Lung microvascular endothelial cell (primary cell): ENCODE measurements at places on chromosomes 3 and 15.

- no peak for DNase-seq
Measured at GRCh38 chr3:150064971-150065370, 94.3 kb upstream of the PFN2 start.

DNA sequence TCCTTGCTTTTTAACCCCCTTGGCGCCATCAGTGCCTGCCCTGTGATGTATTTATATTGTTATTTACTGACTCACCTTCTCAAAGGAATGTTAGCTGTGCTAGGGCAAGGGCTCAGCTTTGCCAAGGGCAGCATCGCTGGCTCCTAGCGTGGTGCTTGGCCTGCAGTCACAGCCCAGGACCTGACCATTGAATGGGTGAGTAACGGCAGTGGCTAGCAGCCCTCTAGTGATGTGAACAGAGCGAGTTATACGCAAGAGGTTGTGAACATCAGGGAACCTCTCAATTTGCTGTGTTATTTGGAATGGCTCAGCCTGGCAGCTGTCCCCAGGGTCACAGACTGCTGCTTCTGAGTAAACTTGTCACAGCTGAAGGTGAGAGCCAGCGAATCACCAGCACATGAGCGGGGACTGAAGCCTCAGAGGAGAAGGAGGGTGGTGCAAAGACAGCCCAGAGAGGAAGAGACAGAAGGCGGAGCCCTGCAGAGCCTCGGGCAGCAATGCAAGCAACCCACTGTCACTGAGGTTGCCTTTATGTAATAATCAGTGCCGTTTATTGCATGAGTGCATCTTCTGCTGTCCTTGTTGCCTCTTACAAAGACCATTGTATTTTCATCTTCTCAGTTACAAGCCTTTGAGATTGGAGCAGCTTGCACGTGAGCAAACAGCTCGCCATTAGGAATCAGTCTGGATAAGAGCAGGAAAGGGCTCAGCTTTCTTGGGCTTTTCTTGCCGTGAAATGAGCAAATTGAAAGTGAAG lies 158.3 kb downstream of the SLCO3A1 start:
- no peak for DNase-seq

DNA sequence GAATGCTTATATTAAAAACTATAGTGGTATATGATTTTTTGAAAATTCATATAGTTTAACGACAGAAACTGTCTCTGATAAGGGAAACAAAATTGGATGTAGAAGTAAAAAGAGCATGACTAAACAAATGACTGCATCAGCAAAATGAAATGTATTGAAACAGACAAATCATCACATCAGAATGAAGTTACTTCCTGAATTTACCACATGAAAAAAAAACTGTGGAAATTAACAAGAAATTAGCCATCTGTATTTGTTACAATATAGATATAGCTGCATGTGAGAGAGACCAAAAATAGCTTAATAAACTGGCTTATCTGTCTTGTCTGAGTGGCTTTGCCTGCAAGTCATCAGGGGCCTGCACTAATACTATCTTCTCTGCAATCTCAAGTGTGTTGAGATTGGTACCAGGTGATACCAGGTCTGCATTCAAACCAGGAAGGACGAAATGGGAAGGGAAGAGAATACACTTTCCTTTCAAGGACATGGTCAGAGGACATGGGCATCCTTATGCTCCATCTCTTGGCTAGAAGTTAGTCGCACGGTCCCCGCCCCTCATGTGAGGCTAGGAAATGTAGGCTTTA lies 388.7 kb downstream of the GRM7 start:
- DNase-seq = no peak

- DNase-seq = no peak
Measured at GRCh38 chr15:74482661-74483060, 21.7 kb upstream of the UBL7 start.

- peak; percentile 32 for DNase-seq
Measured at GRCh38 chr3:50194903-50195500, 3.6 kb downstream of the GNAT1 start.
